T-helper 17 cell (primary cell): ENCODE measurements at places on chromosomes 3 and 15. TPM values are rescaled to one million over a fixed set of nuclear protein-coding genes. Genes with fewer than 3 reads are reported as not detected.

GRCh38 chr15:43125100-43125661, 8.2 kb upstream of the TMEM62 start:
- no peak for DNase-seq

The CCR4 gene
- 117 TPM for total RNA-seq

The SI gene
- total RNA-seq: not detected

DNA sequence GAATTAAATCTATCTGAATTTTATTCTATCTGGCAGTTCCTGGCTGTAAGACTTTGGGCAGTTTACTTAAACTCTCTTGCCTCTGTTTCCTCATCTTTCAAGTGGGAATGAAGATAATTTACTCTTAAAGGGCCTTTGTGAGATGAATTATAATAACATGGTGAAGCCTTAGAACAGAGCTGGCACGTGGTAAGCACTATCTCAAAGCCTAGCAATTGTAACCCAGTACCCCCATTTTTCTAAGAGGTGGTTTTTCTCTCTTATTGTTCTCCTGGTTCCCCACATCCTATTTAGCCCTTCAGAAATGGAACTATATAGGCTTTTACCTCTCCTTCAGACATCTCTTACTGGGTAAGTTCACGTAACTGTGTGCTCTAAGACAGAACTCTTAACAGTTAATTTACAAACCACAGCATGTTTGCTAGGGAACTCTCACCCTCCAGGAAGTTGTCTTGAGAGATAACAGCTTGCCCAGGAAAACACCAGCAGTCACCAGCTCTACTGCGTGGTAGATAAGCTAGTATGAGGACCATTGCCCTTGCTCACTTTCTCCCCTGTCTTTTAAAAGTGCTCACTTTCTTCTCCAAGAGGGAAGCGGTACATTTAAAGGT, 12.3 kb upstream of the CRBN start:
- no peak for DNase-seq

The TEX55 gene
- not detected for total RNA-seq

DNA sequence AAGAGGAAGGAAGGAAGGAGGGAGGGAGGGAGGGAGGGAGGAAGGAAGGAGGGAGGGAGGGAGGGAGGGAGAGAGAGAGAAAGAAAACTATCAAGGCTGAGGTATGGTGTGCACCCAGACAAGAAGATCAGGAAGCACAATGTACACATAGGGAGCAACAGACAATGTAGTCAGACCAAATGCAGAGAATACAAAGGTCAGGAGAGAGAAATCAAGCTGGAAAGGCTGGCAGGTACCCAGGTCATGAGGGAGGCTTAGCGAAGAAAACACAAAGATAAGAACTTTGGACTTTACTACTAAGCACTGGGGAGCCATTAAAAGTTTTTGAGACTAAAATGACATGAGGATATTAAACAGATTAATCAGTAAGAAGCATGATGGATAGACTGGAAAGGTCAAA, 176.0 kb upstream of the TMCO5A start:
- no peak for DNase-seq

The KLF15 gene
- total RNA-seq: 0.39 TPM

The TRIM59 gene
- 32.1 TPM for total RNA-seq

DNA sequence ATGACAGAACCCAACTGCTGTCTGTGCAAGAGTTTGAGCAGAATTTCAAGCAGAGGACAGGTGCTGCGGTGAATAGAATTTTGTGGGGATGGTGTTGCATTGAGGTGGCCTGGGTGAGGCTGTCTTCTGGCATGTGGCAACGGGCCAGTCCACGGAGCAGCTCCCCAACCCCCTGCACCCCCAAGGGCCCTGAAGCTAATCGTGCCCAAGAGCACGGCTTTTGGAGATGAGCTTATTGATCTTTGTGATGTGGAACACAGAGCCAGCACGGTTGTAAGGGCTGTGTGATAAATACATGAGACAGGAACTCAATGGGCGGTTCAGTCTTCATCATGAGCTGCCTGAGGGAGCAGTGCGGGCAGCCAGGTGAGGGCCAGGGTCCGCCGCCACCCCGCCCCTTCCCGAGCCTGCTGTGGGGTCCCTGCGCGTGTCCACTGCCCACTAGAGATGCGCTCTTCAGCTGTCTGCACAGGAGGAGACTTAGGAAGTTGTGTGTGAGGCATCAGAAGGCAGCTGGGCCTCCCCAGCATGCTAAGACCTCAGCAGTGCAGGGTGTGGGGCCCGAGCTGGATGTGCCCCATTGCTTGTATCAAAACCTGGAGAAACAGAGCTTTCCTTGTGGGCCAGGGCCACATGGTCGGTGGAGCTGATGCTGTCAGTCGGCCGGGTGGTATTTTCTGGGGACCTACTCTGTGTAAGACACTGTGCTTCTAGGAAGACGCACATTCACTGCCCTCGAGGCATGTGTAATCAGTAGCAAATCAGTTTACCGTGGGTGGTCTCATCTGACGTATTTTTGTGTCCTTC, 90.5 kb downstream of the CHRNA7 start:
- no peak for DNase-seq

The SERF2 gene
- total RNA-seq: 465 TPM

- no peak for DNase-seq
Measured at GRCh38 chr3:113265231-113265630, 53.9 kb downstream of the BOC start.

DNA sequence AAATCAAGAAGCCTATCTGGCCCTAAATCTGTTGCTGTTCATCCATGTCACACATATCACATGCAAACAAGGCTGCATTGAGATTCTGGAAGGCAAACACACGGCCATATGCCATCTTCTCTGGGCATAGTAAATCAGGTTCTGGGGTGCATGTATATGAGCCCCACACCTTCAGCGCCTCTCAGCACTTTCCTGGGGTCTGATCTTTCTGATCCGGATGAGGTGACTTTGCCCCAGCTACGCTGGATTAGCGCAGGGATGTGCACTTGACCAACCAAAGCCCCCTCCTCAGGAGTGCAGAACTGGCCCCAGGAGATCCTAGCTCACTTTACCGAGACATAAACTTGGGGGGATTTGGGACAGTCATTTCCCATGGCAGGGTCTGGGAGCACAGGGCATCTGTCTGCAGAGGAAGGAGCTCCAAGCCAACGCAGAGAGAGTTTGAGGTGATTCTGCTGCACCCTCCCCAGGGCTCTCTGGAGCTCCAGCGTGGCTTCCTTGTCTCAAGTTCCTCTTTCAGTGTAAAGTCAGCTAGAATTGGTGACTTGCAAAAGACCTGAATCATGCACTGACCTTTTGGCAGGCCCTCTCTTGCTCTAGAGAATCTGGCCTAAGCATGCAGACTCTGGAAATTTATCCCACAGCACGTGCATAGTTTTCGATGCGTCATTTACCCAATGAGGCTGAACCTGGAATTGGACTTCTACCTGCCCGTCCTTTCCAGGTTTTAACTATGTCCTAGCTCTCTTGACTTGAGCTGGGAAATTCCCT, 63.5 kb upstream of the KLF13 start:
- DNase-seq: no peak

The HESX1 gene
- 0.27 TPM for total RNA-seq

The SERINC4 gene
- not detected for total RNA-seq

GRCh38 chr3:9780910-9781309, 11.2 kb upstream of the CAMK1 start:
- no peak for DNase-seq

DNA sequence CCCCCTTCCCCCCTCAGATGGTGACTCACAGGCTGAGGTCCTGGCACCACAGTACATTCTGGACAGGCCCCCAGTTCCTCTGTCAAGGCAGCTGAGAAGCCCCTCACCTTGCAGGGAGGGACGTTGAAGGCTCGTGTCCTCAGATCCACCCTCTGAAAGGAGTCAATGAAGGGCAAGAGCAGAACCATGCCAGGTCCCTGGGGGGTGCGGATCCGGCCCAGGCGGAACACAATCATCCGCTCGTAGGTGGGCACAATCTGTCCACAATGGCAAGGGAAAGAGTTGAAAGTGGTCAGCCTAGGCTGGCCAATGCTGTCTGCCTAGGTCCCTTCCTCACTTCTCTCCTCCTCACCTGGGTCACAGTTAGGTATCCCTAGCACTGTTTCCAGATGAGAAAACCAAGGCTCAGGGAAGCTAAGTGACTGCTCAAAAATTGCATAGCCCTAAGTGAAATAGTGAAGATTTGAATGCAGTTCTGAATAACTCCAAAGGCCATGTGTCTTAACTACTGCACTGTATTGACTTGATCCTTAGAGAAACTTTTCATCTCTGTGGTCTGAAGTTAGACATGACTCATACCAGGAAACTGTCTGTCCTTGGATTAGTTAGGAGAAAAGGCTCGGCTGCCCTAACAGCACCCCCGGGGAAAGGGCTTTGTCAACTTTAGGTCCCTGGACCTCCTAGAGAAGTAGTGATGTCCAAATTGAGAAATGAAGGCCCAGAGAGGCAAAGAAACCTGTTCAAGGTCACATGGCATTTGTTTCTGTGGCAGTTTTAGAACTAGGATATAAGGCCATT, 2.9 kb downstream of the STOML1 start:
- no peak for DNase-seq

DNA sequence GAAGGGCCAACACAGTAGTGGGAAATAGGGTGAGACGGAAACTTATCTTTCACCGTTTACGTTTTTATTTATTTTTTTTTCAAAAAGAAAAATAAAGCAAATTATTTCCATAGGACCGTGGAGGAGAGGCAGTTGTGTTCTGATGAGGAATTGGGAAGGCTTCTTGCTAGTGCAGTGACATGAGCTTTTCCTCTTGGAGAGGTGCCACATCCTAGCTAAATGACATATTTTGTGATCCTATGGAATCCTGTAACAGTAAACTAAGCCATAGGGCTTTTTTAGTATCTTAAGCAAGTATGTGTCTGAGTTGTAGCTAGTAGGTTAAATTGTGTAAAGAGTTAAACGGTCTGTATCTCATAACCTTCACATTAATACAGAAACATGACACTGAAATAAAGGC, 609.9 kb downstream of the RBMS3 start:
- no peak for DNase-seq

DNA sequence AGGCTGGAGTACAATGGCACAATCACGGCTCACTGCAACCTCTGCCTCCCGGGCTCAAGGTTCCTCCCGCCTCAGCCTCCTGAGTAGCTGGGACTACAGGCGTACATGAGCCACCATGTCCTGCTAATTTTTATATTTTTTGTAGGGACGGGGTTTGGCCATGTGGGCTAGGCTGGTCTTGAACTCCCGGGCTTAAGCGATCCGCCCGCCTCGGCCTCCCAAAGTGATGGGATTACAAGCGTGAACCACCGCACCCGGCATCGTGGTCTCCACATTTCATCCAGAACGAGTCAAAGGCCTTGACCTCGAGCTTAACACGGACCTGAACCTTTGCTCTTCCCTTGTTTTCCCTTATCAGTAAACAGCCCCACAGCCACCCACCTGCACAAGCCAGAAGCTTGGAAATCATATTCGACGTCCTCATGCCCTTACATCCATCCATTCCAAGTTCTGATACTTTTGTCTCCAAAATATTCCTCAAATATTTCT, 1.4 kb upstream of the PTPN23 start:
- DNase-seq: no peak

DNA sequence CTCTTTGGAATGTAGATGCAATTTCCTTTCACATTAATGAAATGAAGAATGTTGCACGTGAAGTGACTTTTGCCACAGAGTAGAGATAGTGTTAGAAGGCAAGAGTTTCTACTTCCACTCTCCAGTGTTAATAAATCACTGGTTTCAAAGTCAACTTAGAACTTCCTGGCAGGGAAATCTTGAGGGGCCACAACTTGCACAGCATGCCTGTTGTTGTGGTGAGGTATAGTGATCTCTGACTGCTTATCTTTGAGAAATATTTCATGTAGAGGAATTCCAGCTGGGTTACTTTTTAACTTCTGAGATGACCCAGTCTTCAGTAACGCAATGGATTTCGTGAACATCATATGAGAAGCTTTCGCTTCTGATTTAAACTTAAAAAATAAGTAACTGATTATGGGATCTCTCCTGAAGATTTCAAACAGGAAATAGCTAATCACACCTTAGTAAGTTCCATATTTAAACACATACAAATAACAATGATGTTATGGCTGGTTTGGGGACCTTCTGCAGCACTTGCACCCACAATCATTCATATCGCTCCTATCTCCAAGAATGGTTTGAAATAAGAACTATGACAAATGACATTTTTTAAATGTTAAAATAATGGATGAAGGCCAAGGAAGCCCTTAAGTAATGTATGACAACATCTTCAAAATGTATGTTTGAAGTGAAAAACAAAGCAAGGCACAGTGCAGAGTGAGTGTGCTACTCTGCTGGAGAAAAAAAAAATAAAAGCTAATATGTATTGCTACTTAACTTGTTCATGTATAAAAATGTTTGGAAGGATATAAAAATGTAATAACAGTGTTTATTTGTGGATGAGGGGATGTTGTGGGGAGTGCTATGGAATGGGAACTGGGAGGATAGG, 726.5 kb upstream of the NECTIN3 start:
- DNase-seq: no peak
